ENCODE measurements at places on chromosomes 2 and 18. TPM values are rescaled to one million over a fixed set of nuclear protein-coding genes. Genes with fewer than 3 reads are reported as not detected.
A peak's percentile ranks its signal among the peaks of the same experiment; 100 is the strongest.

GRCh38 chr2:3913166-3913565 lies 209.8 kb downstream of the DCDC2C start:
- DNase-seq, result no peak

DNA sequence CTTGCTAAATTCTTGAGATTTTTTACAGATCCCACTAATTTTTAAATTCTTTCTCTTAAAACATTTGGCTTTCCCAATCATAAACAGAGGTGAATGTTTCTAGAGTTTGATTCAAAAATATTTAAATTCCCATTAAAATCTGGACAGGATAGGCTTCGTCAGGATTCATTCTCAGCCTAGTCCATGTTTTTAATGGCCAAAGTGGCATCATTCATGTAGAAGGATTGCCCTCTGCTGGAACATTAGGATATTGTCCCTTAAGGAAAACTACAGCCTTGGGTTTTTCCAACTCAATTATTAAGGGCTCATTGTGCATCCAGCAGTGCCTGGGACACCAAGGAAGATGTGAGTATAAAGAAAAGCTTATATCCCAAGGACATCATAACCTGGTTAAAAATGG lies 71.7 kb downstream of the TPGS2 start:
- DNase-seq, result peak; percentile 30

GRCh38 chr2:70789304-70790135 lies 923 bp downstream of the FIGLA start:
- no peak for DNase-seq

DNA sequence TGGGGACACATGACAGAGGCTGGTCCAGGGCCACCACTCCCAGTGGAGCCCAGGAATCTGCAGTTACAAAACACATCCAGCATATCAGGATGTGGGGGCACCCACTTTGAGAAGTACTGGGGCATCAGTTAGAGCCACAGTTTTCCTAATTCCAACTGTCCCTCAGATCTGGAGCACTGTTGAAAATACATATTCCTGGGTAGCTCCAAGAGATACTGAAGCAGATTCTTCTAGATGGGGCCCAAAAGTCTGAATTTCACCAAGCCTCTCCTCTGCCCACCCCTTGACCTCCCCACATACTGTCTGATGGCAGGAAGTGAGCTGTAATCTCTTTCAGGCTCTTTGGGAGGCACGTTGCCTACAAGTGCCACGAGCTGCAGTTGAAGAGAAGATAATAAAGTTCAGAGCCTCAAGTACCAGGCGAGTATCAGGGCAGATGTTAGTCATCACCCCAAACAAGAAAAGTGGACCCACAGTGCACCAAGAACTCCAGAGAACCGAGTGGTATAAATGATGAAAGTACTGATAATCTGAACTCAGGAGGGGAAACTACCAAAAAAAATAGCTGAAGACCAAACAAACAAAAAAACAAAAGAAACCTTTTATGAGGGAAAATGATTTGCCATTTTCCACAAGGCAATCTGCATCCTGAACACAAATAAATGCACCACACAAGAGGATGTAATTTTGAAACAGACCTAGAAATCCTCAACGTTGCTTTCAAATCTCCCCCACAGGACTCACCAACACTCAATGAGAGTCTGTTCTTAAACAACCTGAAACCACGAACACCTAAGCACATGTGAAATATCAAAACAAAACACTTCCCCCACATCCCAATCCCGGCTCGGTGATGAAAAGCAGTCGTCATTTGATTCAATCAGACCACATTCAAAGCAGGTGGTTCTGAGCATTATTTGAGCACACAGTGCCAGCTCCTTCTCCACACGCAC lies 98.7 kb downstream of the TCF4 start:
- DNase-seq, result no peak

DNA sequence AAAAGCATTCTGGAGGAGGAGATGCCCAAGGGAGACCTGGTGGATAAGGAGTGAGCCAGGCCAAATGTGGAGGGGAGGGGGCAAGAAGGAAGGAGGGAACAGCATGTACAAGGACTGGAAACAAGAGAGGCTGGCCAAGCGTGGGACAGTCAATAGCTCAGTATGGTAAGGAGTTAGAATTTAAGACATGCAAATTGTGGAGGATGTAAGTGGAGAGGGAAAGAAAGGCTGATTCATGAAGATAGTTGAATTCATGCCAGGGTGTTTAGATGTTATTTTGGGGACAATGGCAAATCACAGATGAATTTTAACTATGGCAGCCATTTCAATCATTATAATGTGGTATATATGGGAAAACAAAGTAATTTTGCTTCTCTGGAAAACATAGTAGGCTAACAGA lies 462.3 kb downstream of the MEIS1 start:
- DNase-seq, result no peak

DNA sequence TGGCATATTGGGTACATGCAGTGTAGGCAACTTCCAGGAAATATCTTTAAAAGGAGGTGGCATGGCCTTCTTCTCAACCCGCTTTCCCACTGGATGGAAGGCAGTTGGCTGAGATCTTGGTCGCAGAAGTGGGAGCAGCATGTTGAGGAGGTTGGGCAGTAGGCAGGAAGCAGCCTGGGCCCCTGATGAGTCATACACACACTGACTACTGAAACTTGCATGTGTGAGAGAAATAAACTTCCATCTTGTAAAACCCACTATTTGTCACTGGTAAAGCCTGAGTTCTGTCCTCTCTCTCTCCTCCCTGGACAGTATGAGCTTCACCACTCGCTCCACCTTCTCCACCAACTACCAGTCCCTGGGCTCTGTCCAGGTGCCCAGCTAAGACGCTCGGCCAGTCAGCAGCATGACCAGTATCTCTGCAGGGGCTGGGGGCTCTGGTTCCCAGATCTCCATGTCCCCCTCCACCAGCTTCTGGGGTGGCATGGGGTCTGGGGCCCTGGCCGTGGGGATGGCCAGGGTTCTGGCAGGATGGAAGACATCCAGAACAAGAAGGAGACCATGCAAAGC lies 233.8 kb upstream of the SPRED2 start:
- no peak for DNase-seq

DNA sequence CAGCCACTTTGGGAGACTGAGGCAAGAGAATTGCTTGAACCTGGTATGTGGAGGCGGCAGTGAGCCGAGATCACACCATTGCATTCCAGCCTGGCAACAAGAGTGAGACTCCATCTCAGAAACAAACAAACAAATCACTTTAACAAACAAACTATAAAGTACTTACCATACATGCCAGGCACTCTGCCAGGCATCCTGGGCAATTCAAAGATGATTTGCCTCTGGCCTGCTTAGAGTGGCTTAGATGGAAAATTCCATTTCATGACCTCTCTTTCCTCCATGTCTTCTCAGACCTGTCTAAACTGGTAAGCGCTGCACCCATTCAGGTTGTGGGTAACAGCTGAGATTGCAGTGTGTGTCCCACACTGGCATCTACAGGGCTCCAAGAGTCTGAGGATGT lies 273.2 kb downstream of the BCL2 start:
- no peak for DNase-seq

DNA sequence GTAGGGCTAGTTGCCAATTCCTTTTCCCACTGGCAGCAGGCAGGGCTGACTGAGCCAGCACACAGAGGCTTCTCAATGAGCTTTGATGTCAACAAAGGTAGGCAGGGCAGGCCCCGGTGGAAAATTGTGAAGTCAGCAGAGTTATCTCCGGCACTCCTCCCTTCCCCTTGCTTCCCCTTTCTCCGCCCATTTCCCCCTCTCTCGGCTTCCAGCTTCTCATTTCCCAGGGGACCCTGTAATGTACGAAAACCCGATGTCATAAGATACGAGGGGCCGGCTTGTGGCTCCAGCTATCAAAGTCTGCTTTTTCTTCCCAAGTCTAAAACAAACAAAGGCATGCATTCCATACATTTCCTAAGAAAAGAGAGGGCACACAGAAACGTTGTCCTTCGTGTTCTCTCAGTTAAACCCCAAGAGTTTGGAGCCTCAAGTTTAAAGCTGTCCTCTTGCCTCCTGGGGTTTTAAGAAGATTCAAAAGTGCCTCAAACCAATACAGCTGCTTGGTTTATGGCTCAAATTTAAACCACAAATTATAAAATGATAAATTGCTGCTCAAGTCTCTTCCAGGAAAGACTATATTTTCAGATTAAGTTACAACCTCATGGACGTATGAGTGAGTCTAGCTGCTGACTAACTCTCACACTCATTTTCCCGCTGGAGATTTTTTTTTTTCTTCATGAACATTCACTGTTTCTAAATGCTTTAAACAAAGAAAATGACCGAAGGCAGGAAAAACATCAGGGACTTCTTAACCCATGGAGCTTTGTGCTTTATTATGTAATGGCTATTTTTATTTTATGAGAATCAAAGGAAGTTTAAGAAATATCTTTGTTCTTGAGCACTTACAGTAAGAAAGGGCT lies 27.2 kb upstream of the EML4 start:
- peak; percentile 54 for DNase-seq

GRCh38 chr2:119702918-119703401 lies 24.0 kb downstream of the TMEM177 start:
- DNase-seq, result peak; percentile 61

The PLEK gene
- total RNA-seq, result 4.3 TPM

The DTNA gene
- total RNA-seq, result 0.34 TPM

The GALNT3 gene
- total RNA-seq, result 0.43 TPM

The ANKRD30B gene
- not detected for total RNA-seq

The GNLY gene
- total RNA-seq, result not detected

The DSC3 gene
- total RNA-seq, result not detected

The SCN2A gene
- 0.14 TPM for total RNA-seq

The PAX3 gene
- not detected for total RNA-seq

The ATAD2B gene
- 5.7 TPM for total RNA-seq

All from Caki2 (cell line).